NT2/D1 (cell line): ENCODE measurements at places on chromosomes 11 and 22.

DNA sequence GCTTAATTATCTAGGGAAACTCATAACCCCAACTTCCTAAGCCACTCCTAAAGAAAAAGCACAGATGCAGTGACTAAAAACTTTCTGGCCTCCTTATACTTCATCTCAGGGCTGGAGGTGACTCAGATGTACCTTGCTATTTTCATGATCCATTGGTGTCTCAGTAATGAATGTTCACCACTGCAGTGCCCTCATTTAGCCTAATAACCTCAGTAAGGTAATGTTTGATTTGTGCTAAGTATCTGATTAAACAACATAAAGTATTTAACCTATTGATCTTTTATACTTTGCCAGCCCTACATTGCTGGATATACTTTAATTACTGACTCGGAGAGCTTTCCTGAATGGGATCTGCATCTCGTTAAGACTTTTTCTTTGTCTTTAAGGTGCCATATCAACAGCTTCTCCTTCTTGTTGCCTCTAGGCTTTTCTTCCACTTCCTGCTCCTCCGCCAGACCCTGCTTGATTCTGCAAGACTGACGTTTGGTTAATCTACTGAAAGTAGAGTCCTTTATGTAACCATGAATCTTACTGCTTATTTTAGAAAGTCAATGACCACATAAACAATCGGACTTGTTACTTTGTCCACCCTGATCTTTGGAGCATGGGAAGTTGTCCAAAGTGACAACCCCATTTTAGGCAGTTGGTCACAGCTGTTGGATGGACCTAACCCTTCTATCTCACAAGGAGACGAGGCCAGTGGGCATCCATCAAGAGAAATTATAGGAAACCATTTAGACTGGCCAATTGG lies 303.0 kb downstream of the ST3GAL4 start:
- DNase-seq: no peak

DNA sequence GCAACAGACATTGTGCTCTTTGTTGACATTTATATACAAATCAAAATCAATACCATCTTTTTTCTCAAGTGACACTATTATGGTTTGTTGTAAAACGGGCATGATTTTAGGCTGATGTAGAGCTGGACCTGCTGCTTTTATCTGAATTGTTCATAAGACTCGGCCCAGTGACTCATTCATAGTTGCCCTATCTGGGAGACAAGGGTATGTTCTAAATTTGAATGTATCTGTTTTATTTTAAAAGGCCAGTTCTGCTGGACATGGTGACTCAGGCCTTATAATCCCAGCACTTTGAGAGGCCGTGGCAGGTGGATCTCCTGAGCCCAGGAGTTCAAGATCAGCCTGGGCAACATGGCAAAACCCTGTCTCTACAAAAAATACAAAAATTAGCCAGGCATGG lies 39.3 kb downstream of the CEP295 start:
- no peak for DNase-seq

GRCh38 chr11:122097419-122098001 lies 18.5 kb downstream of the BLID start:
- DNase-seq: no peak

- no peak for DNase-seq
These were observed 4.6 kb downstream of the TECTA start for GRCh38 chr11:121105481-121106195.

GRCh38 chr11:43962383-43963278 lies 20.2 kb downstream of the C11orf96 start:
- no peak for DNase-seq
